ENCODE measurements at places on chromosomes 16 and 17. TPM values are rescaled to one million over a fixed set of nuclear protein-coding genes. Genes with fewer than 3 reads are reported as not detected.

- DNase-seq, result no peak
These were observed 5.8 kb downstream of the ZNF689 start for GRCh38 chr16:30604316-30604947.

DNA sequence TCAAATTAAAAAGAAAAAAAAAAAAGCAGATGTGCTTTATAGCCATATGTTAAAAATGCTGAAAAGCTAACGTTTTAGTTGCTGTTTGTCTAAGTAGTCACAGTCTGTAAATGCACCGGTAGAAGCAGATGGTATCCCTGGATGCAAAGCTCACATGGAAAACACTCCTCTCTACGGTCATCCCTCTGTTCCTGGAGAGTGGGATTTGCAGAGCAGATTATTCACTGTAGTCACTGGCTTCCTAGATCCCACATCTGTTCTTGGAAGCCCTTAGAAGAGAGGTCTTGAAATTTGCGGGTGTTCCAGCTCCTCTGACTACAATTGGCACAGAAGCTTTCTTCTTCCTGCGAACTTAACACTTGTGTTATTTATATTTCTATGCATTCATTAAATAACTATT, 186.6 kb downstream of the PMP22 start:
- no peak for DNase-seq

DNA sequence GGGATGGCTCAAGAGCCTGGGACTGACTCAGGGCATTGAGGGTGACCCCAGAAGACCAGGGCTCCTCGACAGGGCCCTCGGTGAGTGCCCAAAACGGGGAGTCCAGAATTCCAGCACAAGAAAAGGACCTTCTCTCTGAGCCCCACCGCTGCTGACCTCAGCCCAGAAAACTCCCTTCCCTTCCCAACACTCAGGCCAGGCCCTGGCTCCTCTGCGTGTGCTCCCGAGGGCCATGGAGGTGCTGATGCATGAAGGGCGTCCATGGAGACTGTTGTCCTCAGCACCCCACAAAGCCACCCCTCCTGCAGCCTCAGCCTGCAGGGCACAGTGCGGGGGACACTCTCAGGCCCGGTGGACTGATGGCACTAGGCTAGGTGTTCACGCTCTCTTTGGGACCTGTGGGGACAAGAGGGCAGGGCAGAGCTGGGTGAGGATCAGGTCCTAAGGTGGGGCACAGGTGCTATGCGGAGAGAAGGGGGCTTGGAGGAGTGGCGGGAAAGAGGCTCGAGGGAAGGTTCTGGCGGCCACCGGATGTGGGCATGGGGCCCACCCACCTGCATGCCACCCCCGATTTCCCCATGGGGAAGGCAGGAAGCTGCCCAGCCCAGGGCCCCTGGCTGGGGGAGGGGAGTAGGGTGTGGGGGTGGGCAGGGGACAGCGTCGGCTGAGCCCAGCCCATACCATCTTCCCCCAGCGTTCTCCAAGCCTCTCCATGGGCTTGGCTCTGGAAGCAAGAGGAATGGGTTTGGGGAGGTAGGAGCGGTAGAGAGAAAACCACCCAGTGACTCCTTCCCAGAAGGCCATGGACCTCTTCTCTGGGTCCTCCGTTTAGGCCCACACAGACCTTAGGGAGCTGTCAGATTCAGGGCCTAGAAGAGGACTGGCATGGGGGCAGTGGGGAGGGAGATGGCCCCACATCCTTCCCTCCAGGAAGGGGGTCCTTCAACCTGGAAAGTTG, 4.5 kb upstream of the TSPOAP1 start:
- DNase-seq, result no peak

GRCh38 chr17:76830987-76831715, 37.1 kb upstream of the MGAT5B start:
- no peak for DNase-seq

Gene AKAP1
- total RNA-seq, result 17.5 TPM

All from glomerular endothelial cell (primary cell).